ENCODE measurements at places on chromosomes 1 and 21.

GRCh38 chr1:234943836-234944402 is 184.7 kb downstream of the TOMM20 start:
- DNase-seq: no peak

DNA sequence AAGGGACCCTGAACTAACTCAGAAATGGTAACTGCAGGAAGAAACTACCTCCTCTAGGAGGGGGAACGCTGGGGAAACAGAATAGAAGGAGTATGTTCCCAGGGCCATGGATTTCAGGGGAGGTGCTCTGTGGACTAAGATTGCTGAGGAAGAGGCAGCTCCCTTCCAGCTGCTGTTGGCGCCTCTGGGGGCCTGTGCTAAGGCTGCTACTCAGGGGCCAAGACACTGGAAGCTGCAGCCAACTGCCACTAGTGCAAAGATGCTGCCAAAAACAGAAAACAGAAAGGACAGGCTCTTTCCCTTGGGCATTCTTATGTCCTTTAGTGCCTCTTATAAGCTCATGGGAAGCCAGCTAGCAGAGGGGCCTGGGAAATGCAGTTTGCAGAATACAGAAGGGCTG is 58.0 kb upstream of the SGIP1 start:
- DNase-seq: no peak

DNA sequence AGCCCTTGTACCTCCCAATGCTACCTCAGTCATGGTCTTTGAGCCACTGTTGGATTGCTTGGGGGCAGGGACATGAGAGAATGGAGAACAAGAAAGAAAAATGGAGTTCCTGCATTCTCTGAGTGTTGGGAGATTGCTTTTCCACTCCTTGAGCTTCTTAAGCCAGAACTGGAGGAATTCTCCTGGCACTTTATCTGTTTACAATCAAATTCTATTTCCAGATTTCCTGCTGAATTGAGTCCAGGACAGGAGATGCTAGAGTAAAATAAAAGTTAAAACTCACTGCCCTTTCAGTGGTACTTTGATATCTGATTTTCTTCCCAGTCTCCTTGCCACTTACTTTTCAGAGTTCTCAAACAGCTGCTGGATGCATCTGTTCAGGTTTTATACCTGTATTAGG is 24.4 kb upstream of the DEPDC1 start:
- no peak for DNase-seq

DNA sequence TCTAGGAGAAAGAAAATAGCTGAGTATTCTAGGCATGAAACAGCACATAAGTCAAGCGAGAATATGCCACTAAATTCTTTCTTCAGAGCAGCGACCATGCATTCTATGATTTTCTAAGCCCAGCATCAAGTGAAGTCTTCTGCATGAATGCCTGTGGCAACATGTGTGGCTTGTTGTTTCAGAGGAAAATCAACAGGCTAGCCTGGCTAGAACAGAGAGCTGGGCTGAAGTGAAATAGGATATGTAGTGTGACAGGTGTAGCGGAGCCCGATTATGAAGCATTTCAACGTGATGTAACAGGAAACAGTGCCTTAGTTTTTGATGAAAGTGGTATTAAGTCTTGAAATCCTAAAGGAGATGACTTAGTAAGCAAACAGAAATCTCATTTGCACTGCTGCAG is 7.0 kb downstream of the CSDE1 start:
- no peak for DNase-seq

- DNase-seq: peak; percentile 60
These were observed 7.4 kb downstream of the EFNA4 start for GRCh38 chr1:155070721-155071569.

GRCh38 chr1:8816264-8816663 is 1.2 kb downstream of the RERE start:
- no peak for DNase-seq
